ENCODE measurements at places on chromosomes 12 and 14.

DNA sequence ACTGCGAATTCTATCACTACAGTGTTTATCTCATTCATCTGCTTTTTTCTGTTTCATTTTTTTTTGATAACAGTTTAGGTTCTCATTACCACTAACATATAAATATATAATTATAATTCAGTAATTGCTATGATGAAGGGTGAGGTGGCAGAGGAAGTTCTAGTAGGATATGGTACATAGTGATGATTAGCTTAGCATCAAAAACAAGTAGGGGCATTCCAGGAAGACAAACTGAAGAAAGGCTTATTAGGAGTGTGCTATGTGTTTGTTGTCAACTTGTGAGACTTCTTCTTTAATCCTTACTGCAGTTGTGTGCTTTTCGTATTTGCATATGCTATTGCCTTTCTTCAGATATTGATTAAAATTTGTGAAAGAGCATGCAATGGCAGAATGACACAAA is 20.6 kb downstream of the FUT8 start:
- DNase-seq: no peak

- DNase-seq: no peak
Measured at GRCh38 chr12:32836710-32837109, 59.9 kb downstream of the PKP2 start.

GRCh38 chr14:78666336-78667056 is 496.3 kb downstream of the NRXN3 start:
- DNase-seq: no peak

DNA sequence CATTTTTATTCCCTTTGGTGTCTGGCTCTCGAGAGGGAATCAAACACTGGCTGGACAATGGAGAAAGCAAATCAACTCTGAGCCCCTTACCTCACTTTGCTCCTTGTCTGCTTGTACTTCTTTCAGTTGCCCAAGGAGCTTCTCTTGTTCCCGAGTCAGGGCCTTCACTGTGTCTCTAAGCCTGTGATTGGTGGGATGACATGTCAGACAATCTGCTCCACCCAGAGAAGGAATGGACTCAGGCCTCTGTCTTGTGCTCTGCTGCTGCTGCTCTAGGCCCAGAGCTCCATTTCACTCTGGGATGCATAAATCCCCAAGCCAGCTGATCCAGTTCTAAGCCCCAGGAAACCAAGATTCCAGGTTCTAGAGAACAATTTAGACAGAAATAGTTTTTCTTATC is 7.6 kb downstream of the CALCOCO1 start:
- no peak for DNase-seq

DNA sequence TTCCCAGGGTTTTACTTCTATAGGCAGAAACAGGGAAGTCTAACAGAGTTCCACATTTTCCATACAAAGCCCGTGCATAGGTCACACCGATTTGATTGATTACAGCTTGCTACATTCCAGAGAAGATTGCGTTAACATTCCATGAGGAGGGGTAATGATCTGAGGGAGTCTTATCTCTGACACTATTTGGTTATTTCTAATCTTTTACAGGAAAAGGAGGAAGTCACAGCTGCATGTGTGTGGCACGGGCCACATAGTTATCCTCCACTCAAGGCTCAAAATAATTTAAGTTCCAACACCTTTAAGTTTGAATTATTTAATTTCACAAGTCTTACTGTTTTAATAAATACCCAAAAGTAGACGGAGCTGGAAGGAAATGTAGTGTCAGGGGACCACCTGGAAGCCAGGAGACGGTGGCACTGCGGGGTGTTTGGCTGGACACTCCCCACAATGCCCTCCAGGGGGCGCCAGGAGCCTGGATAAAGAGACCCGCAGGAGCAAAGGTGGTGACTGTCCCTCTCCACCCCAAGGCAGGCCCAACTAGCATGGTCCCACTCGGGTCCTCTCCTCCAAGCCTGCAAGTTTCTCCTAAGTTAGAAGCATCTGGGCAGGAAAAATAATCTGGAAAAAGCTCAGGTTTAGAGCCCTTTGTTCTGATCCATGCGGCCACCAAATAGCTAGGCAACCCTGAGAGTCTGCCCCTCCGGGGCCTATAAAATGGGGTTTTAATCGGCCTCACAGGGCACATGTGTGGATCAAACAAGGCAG is 20.2 kb downstream of the KRT8 start:
- DNase-seq: peak; percentile 57
